ENCODE measurements at places on chromosomes 7 and 10.

DNA sequence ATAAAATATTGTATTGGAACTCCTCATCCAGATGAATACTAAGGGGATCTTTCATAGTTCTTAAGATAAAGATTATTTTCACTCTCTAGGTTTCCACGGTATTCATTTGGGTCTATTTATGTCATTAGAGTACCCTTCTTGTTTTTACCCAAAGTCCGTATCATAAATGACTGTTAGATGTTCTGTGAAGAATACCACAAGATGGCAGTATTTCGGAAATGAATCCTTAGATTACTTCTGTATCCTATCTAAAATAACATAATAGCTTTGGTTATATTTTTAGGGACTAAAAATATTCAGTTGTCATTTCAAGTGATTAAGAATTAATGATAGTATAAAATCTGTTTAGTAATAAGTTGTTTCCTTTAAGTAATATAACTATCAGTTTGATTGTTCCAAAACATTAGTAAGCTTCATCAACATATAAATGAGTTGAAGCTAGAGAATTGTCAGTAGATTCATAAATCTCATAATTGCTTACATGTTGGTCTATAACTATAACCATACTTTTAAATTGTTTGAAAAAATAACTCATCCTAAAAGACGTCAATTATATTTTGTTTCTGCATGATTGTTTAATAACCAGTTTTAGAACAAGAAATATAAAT is 337.5 kb upstream of the KCND2 start:
- no peak for DNase-seq

DNA sequence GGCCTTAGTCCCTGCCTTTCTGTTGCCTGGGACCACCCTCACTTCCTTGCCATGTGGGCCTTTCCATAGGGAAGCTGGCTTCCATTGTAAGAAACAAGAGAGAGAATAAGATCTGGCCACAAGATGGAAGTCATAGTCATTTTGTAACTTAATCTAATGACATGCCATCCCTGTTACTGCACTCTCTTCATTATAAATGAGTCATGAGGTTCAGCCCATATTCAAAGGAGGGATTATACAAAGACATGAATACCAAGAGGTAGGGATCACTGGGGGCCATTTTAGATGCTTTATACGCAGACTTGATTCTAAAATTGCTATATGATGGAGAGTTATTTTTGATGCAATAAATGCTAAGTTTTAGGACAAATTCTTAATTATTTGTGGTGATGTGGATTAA is 75.2 kb upstream of the CELF2 start:
- no peak for DNase-seq

- DNase-seq: no peak
Observed at GRCh38 chr7:116689790-116690259, 17.8 kb downstream of the MET start.

DNA sequence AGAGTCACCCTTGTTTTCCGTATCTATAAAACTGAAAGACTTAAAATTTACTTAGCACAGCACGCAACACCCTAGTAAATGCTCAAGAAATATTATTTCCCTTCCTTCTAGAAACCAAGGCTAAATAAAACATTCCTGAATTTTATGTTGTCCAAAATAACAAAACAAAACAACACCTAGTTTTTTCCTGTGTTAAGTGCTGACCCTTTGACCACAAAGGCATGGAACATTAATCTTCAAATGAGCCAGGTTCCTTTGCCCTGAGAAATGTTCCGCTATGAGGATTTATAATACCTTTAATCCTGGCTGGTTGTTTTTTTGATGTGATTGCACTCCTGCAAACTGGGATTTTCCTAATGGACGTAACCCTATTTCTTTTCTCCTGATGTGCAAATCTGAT is 29.0 kb upstream of the DGKI start:
- no peak for DNase-seq

GRCh38 chr7:112420236-112420861 is 29.9 kb upstream of the IFRD1 start:
- no peak for DNase-seq

DNA sequence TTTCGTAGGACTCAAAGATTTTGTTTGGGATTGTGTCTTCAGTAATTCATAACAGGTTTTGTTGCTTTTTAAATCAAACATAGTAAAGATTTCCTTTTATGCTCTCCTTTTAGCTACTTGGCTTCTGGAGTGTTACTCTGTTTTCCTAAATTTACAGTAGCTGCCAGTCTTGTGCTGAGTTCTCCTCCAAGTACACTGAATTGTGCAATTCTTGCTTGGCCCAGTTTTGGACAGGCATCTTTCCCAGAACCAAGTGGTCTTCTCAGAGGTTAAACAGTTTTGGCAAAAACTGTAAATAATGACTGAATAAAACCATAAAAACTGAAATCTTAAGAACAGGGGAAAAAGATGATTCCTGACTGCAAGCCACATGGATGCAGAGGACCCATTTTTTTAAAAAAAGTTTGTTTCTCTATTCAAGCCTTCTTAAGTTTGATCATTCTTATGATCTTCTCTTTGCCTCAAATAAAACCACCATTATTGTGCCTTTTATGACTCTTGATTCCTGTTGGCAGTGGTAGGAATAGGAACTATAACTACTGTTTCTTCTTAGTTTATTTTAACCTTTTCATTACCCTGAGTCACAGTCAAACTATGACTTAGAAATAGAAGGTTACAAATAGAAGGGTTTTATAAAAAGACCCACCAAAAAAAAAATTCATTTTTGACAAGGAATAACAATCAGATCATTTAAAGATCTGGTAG is 88.0 kb downstream of the MDFIC start:
- no peak for DNase-seq

DNA sequence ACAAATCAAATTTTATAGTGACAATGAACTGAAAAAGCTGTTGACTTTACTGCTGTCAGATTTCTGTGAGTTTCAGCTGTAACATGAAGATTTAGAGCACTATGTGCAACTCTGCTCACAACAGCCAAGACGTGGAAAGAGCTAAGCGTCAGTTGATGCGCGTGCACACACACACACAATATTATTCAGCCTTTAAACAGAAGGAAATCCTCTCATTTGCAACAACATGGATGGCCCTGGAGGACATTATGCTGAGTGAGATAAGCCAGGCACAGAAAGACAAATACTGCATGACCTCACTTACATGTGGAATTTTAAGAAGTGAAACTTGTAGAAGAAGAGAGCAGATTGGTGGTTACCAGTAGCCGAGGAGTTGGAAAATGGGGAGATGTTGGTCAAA is 82.8 kb upstream of the FRMD4A start:
- no peak for DNase-seq
